GM12878 (cell line): ENCODE measurements at places on chromosomes 2 and 18.

DNA sequence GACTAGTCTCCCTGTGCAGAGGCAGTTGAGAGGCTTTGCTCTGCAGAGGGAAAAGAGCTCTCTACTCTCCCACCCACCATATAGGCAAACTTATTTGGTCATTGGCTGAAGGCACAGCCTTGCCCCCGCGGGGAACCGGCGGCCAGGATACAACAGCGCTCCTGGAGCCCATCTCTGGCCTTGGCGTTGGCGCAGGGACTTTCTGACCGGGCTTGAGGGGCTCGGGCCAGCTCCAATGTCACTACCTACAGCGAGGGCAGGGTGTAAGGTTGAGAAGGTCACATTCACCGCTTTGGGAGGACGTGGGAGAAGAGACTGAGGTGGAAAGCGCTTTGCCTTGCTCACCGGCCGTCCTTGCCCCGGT, 2.2 kb downstream of the ONECUT2 start:
- DNase-seq, result no peak
- no peak overlapping the region for H3K4me3 ChIP-seq
- H3K27me3 ChIP-seq, result peaks cover 10% of the 10 kb centered on the region
- H3K4me1 ChIP-seq, result no peaks in the 10 kb centered on the region
- H3K27ac ChIP-seq, result no peak overlapping the region

GRCh38 chr2:85706599-85707296, 12.6 kb downstream of the GNLY start:
- no peak for DNase-seq
- no peaks in the 10 kb centered on the region for H3K36me3 ChIP-seq
- H3K27ac ChIP-seq, result no peak overlapping the region
- peaks cover 21% of the 10 kb centered on the region for H3K4me1 ChIP-seq

- H3K4me1 ChIP-seq, result no peaks in the 10 kb centered on the region
- H3K36me3 ChIP-seq, result peaks cover 12% of the 10 kb centered on the region
- no peak overlapping the region for H3K4me3 ChIP-seq
These were observed 52.8 kb downstream of the IKZF2 start for GRCh38 chr2:213098612-213099011.

GRCh38 chr2:105674859-105675541, 69.7 kb upstream of the NCK2 start:
- H3K4me3 ChIP-seq, result no peak overlapping the region
- H3K4me1 ChIP-seq, result no peaks in the 10 kb centered on the region
- H3K27me3 ChIP-seq, result no peaks in the 10 kb centered on the region; the same call in 1 of the 2 replicates
- no peak for DNase-seq

DNA sequence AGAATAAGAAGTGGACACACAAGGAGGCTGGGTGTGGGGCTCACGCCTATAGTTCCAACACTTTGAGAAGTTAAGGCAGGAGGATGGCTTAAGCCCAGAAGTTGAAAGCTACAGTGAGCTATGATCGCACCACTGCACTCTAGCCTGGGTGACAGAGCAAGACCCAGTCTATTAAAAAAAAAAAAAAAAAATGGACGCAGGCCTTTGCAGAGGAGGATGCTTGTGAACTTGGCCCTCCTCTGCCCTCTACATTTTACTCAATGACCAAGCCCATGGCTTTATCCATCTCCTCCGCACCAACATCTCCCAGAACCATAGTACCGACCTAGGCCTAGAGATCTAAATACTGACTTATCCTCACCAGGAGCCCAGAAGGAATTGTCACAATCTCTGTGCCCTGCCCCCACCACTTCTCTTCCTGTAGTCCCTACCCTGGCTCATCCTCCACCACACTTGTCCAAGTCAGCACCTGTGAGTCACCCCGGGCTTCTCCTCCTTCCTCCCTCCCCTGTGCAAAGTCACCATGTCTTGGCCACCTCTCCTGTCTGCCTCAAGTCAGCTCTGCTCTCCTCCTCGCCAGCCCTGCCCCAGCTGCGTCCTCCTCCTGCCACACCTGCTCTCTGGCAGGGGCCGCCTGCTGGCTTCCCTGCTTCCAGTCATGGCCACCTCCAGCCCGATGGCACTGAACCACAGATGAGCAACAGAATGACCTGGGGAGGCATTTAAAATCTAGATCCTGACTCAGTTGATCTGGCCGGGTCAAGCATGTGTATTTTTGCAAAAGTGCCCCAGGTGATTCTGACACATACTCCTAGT, 35.8 kb upstream of the ASPRV1 start:
- no peaks in the 10 kb centered on the region for H3K27me3 ChIP-seq
